Vagina (tissue), 2 donors: ENCODE measurements at places on chromosomes 13 and 19.

GRCh38 chr19:50728084-50728737, 5.0 kb downstream of the CLEC11A start:
- DNase-seq = no peak
- H3K4me1 ChIP-seq = peaks cover 32% of the 10 kb centered on the region

DNA sequence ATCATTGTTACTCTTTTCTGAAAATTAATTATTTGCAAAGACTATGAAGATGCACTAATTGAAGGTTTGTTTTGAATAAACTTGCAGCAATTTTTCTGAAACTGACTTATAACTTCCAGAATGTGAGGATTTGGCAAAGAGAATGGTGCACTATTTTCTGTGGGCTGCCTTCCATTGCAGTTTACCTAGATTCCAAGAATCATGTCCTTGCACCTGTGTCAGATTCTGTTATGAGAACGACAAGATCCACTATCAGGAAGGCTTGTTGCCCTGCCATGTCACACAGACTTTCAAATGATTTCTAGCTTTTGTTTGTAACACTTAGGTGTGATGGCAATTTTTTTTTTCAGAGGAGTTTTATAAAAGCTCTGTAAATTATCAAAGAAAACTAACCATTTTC, 5.6 kb upstream of the SLAIN1 start:
- DNase-seq = no peak
- H3K4me3 ChIP-seq = no peak overlapping the region
- no peaks in the 10 kb centered on the region for H3K27me3 ChIP-seq

DNA sequence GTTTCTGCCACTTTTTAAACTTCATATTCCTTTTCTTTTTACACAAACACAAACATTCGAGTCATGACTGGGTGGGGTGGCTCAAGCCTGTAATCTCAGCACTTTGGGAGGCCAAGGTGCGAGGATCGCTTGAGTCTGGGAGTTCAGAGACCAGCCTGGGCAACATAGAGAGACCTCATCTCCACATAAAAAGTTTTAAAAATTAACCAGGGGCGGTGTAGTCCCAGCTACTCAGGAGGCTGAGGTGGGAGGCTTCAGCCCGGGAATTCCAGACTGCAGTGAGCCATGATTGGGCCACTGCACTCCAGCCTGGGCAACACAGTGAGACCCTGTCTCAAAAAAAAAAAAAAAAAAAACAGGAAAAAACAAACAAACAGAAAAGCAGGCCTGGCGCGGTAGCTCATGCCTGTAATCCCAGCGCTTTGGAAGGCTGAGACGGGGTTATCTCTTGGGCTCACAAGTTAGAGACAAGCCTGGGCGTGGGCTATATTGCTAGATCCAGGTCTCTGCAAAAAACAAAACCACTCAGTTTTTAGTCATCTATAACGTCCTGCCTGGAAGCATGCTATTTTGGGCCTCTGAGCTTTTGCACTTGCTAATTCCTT, 583 bp upstream of the BAX start:
- H3K27me3 ChIP-seq = no peaks in the 10 kb centered on the region
- H3K4me1 ChIP-seq = peaks cover 17% of the 10 kb centered on the region
- no peak for DNase-seq
- peak overlapping the region; percentile 89 for H3K27ac ChIP-seq
- peak overlapping the region; percentile 62 for H3K4me3 ChIP-seq

- H3K27ac ChIP-seq = peak overlapping the region; percentile 47
- H3K4me1 ChIP-seq = peaks cover 23% of the 10 kb centered on the region
- no peaks in the 10 kb centered on the region for H3K36me3 ChIP-seq
- H3K27me3 ChIP-seq = no peaks in the 10 kb centered on the region
- peak overlapping the region; percentile 44 for H3K4me3 ChIP-seq
- no peak for DNase-seq
Measured at GRCh38 chr13:95642028-95642621, 2.4 kb downstream of the DZIP1 start.

GRCh38 chr19:49689133-49690078, at the start of gene ADM5:
Gene ADM5 (plus strand): TSS chr19:49689594. CDS start chr19:49689838, 244 bp downstream.
- peaks cover 21% of the 10 kb centered on the region for H3K4me1 ChIP-seq
- H3K27me3 ChIP-seq = no peaks in the 10 kb centered on the region
- DNase-seq = no peak
- no peaks in the 10 kb centered on the region for H3K36me3 ChIP-seq

GRCh38 chr13:113357529-113357928, 6.4 kb downstream of the GRTP1 start:
- no peak for DNase-seq
- no peaks in the 10 kb centered on the region for H3K27me3 ChIP-seq
- no peak overlapping the region for H3K27ac ChIP-seq
- no peak overlapping the region for H3K4me3 ChIP-seq

DNA sequence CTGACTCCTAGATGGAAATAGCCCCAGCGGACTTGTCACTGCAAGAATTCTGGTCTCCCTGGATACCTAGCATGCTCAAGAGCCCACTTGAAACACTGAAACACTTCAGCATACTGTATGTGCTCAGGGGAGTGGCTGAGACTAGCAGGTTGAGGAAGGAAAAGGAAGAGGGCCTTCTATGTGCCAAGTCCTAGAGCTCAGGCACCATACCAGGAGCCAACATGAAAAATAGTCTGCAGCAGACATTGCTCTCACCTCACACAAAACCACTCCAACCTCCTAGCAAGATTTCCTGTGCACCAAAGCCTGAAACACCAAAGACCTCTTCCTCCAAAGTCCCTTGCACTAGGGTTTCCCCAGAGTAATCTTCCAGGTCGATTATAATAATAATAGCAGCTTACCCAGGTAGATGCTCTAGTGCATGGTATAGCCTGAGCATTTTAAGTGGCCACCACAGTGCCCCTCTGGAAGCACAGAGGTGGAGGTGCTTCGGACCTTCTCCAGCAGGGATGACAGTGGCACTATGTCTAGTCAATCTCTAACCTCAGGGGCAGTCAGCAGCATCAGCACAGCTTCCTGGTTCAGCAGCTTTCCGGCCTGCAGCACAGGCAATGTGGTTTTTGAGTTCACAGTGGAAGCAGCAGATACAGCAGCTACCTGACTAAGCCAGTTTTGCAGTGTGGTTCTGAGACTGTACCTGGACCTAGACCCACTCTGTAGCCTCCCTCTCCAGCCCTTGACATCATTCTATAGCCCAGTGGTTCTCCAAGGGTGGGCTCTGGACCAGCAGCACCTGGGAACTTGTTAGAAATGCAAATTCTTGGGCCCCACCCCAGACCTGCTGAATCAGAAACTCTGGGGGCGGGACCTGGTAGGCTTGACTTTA, 45.6 kb upstream of the UBE2L5 start:
- H3K27ac ChIP-seq = peak overlapping the region; percentile 61
- H3K27me3 ChIP-seq = no peaks in the 10 kb centered on the region
- DNase-seq = no peak
- H3K36me3 ChIP-seq = no peaks in the 10 kb centered on the region
- H3K4me1 ChIP-seq = peaks cover 32% of the 10 kb centered on the region

DNA sequence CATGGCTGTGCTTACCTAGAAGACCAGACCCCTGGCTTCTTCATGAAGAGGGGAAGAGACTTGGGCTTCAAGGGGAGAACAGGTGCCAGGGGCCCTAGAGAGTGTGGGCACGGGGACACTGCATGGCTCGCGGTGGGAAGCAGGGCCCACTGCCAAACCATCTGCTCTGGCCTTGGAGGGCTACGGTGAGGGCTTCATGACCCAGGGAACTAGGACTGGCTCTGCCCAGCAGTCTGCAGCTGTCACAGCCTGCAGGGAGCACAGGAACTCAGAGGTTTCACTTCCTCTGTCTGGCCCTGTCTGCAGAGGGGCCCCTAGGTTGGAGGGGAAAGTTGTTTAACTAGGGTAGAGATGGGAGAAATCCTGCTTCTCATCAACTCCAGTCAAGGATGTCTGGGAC, 4.3 kb downstream of the ERCC1 start:
- peaks cover 16% of the 10 kb centered on the region for H3K4me1 ChIP-seq
- no peak overlapping the region for H3K27ac ChIP-seq
- H3K4me3 ChIP-seq = no peak overlapping the region

- no peaks in the 10 kb centered on the region for H3K27me3 ChIP-seq
- no peaks in the 10 kb centered on the region for H3K36me3 ChIP-seq
- DNase-seq = no peak
Measured at GRCh38 chr13:110352735-110353134, 45.7 kb downstream of the COL4A2 start.

- H3K4me3 ChIP-seq = no peak overlapping the region
- H3K27ac ChIP-seq = peak overlapping the region; percentile 47
- DNase-seq = no peak
- H3K27me3 ChIP-seq = no peaks in the 10 kb centered on the region
Measured at GRCh38 chr19:40416918-40417642, 3.9 kb upstream of the PRX start.

GRCh38 chr19:31589109-31589508, 239.9 kb upstream of the TSHZ3 start:
- no peaks in the 10 kb centered on the region for H3K4me1 ChIP-seq
- no peaks in the 10 kb centered on the region for H3K36me3 ChIP-seq
- no peak overlapping the region for H3K4me3 ChIP-seq
- no peak overlapping the region for H3K27ac ChIP-seq

- peak overlapping the region; percentile 77 for H3K27ac ChIP-seq
- H3K4me1 ChIP-seq = peaks cover 30% of the 10 kb centered on the region
- DNase-seq = no peak
- H3K36me3 ChIP-seq = no peaks in the 10 kb centered on the region
- no peaks in the 10 kb centered on the region for H3K27me3 ChIP-seq
- H3K4me3 ChIP-seq = peak overlapping the region; percentile 6
Measured at GRCh38 chr13:48220981-48221685, 11.9 kb upstream of the ITM2B start.

- H3K4me1 ChIP-seq = peaks cover 14% of the 10 kb centered on the region
- no peaks in the 10 kb centered on the region for H3K36me3 ChIP-seq
- no peak for DNase-seq
- H3K4me3 ChIP-seq = no peak overlapping the region
- no peaks in the 10 kb centered on the region for H3K27me3 ChIP-seq
Measured at GRCh38 chr13:50616101-50616500, 227.4 kb downstream of the DLEU7 start.

DNA sequence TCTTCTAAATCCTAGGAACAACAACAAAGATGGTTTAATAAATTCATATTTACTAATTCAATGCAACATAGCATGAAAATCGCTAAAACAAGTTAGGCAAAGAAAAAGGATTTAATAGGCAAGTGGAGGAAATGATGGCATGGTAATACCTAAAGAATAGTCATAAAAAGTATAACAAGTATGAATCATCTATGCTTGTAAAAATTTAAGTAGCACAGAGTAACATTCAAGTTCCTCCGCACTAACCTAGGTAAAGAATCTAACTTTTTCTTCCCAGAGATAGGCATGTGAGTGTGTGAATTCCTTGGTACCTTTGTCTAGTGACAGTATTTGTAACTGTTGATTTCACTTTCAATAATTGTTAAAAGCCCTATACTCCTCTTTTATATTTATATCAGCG, 42.6 kb downstream of the RCBTB2 start:
- H3K27me3 ChIP-seq = no peaks in the 10 kb centered on the region
- peak overlapping the region; percentile 66 for H3K27ac ChIP-seq
- H3K4me3 ChIP-seq = no peak overlapping the region
- no peak for DNase-seq
- H3K4me1 ChIP-seq = peaks cover 51% of the 10 kb centered on the region
- H3K36me3 ChIP-seq = no peaks in the 10 kb centered on the region

- H3K4me1 ChIP-seq = no peaks in the 10 kb centered on the region
- H3K27me3 ChIP-seq = no peaks in the 10 kb centered on the region
- H3K36me3 ChIP-seq = no peaks in the 10 kb centered on the region
- no peak overlapping the region for H3K27ac ChIP-seq
- DNase-seq = no peak
Measured at GRCh38 chr13:90933097-90933826, 414.2 kb upstream of the MIR17HG start.

GRCh38 chr13:46387064-46387851, at the start of gene RUBCNL:
Gene RUBCNL (minus strand): TSS chr13:46387252. CDS start chr13:46372475, 14,777 bp downstream.
- H3K4me3 ChIP-seq = peak within 1 kb of the TSS; percentile 60
- H3K27me3 ChIP-seq = no peaks in the 10 kb centered on the region
- no peak for DNase-seq
- no peaks in the 10 kb centered on the region for H3K36me3 ChIP-seq

DNA sequence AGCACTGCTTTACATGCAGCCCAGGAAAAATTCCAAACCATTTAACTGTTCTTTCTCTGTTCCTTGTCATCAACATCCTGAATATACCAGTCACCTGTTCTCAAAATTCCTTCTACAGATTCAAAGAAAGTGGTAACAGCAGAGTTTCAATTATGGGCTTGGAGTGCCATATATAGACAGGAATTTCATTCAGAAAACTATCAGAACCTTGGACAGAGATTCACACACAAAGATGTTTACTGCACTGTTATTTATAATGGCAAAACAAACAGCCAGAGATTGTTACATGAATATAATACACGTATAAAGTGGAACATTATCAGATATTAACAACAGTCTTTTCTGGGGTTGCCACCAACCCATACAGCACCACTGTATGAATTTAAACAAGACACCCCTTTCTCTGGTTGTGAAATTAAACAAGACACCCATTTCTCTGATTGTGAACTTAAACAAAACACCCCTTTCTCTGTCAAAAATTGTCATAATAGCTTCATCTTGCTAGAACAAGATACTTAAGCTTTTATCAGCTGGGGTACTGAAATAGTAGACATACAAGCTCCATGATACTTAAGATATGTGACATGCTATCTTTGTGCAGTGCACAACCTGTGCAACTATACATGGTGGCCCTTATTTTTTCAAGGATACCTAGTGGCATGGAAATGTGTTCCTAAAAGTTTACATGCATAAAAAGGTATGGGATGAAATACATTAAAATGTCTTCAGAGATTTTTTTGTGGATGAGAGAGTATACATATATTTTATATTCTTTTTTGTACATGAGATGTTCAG, 12.6 kb downstream of the CACNA1A start:
- no peaks in the 10 kb centered on the region for H3K27me3 ChIP-seq
- no peaks in the 10 kb centered on the region for H3K36me3 ChIP-seq
- no peaks in the 10 kb centered on the region for H3K4me1 ChIP-seq

DNA sequence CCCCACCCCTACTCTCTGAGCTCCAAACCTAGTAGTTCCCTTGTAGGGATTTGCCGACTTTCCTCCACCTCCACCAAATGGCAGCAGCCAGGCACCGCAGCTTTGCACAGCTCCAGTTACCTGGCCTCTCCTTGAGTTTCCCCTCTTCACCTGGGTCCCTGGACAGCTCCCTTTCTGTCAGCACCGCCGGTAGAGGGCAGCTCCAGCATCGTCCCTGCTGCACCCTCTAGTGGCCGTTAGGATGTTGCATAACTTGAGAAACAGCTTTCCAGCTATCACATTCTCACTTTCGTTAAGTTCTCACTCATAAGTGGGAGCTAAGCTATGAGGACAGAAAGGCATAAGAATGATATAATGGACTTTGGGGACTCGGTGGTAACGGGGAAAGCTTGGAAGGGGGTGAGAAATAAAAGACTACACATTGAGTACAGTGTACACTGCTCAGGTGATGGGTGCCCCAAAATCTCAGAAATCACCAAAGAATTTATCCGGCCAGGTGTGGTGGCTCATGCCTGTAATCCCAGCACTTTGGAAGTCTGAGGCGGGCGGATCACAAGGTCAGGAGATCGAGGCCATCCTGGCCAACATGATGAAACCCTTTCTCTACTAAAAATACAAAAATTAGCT, 60.4 kb upstream of the OLFM4 start:
- H3K4me3 ChIP-seq = no peak overlapping the region
- H3K36me3 ChIP-seq = no peaks in the 10 kb centered on the region
- H3K4me1 ChIP-seq = no peaks in the 10 kb centered on the region
- no peak overlapping the region for H3K27ac ChIP-seq
- no peaks in the 10 kb centered on the region for H3K27me3 ChIP-seq
